ENCODE measurements at places on chromosomes 7 and 10. TPM values are rescaled to one million over a fixed set of nuclear protein-coding genes. Genes with fewer than 3 reads are reported as not detected.

RBM20 gene
- 1.9 TPM for total RNA-seq

TCTN3 gene
- 25.0 TPM for total RNA-seq

GRCh38 chr7:36472141-36472729 is 82.6 kb downstream of the ANLN start:
- no peak for DNase-seq

GRCh38 chr10:131668903-131669302 is 231.9 kb upstream of the PPP2R2D start:
- DNase-seq = no peak

GRCh38 chr10:36451391-36451970 is 673.9 kb upstream of the ANKRD30A start:
- DNase-seq = no peak

GRCh38 chr7:139341776-139342226 is 664 bp downstream of the FMC1 start:
- DNase-seq = no peak
